ENCODE measurements at places on chromosomes 2 and 18.

GRCh38 chr2:108922141-108922915 lies 66.7 kb downstream of the EDAR start:
- no peak for DNase-seq

DNA sequence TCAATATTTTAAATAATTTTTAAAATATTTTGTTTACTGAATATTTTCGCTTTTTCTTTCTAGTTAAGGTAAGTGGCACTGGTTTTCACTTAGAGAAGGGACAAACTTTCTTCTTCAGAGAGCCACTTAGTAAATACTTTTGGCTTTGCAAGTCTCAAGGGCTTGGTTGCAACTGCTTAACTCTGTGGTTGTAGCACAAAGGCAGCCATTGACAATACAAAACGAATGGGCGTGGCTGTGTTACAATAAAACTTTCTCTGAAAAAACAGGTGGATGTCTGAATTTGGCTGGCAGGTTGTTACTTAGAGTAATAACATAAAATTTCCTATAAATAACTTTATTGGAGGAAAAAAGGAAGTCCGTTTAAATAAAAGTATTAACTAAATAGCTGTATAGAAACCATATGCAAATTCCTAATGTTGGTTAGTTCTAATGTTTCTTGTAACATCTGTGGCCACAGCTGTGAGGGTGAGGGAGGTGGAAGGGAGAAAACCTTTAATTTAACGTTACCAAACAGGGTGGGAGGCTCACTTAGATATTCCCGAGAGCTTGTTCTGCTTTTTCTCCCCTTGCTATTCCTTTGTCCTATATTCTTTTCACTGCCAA lies 62.4 kb upstream of the TNP1 start:
- no peak for DNase-seq

GRCh38 chr18:55522011-55522410 lies 66.0 kb downstream of the TCF4 start:
- no peak for DNase-seq

DNA sequence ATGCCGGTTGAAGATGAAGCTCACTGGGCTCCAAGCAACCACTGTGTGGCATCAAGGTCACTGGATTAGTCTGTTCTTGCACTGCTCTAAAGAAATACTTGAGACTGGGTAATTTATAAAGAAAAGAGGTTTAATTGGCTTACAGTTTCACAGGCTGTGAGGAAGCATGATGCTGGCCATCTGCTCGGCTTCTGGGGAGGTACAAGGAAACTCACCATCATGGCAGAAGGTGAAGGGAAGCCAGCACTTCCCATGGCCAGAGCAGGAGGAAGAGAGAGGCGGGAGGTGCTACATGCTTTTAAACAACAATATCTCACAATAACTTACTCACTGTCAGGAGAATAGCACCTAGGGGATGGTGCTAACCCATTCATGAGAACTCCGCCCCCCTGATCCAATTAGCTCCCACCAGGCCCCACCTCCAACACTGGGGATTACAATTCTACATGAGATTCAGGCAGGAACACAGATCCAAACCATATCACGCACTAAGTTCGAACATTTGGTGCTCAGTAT lies 109.7 kb upstream of the MGAT5 start:
- no peak for DNase-seq

- DNase-seq: no peak
Measured at GRCh38 chr18:54607213-54608027, 16.4 kb downstream of the DYNAP start.

GRCh38 chr2:62199392-62200125 lies 3.6 kb downstream of the B3GNT2 start:
- DNase-seq: no peak

DNA sequence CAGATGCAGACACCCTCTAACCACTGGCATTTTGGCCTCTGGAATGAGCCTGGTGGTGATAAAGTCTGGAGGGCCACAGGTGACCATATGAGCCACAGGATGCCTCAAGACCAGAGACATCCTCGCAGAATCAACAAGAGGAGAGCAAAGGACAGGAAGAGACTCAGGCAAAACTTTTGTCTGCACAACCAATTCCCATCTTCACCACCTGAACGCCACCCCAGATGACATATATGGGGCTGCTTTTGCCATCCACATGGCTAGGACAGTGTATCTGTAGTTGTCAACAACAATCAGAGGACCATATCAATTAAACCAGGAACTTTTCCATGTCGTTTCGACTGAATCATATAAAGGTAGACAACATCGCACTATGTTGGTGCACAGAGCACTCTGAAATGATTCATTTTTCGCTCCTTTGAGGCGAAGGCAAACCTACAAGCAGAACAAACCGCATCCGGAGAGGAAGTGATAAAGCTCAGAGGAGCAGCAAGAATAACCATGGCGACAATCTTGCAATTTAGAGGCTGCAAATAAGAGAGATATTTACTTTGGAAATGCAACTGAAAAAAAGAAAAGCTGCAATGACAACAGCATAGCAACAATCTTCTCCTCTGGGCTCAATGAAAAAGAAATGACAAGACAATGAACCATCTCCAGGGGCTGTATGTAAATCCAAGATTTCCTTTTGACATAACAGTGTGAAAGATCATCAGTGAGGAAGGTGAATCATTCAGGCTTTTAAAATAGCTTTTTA lies 204.5 kb downstream of the ARL4C start:
- DNase-seq: peak; percentile 61

DNA sequence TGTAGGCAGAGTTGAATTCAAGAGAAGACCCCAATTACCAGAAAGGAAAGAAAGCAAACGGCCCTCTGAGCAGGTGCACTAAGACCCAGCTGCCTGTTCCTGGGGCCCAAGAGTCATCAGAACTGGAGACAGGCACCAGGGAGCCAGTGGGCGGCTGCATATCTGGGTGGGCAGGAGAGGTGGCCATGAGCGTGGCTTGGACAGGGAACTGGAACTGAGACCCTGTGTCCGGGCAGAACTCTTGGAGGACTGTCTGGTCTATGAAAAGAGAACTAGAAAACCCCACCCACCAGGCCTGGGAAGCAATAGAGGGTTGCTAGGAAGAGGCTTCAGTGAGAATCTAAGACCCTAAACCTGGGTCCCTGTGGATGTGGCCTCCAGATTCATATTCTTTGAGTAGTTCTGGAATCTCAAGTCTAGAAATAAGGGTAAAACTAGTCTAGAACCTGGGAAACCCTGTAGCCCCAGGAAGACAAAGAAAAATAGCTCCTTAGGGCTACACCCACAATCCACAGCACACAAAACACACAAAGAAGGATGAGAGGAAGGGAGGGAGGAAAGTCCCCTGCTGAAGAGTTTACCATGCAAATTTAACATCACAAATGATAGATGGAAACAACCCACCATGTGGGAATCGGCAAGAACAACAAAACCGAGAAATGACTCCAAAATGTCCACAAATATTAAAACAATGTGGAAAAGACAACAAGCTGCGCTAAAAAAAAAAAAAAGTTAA lies 147.0 kb downstream of the HDAC4 start:
- DNase-seq: no peak

GRCh38 chr2:225091336-225091735 lies 49.1 kb upstream of the DOCK10 start:
- no peak for DNase-seq

DNA sequence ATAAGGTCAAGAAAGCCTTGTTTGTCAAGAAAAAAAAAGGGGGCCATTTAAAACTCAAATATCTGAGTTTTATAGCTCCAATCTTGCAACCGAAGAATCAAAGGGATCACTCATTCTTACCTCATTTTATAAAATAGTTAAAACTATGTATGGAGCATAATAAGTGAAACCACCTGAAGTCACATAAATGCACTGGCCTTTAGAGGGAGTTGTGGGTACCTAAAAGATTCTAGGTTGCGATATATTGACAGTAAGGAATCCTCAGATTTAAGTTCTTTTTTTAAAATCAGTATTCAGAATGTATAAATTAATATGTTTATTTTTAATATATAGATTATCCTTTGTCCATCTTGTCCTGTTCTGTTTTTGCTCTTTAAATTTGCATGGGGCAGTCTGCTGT lies 3.4 kb downstream of the ARHGAP28 start:
- no peak for DNase-seq

DNA sequence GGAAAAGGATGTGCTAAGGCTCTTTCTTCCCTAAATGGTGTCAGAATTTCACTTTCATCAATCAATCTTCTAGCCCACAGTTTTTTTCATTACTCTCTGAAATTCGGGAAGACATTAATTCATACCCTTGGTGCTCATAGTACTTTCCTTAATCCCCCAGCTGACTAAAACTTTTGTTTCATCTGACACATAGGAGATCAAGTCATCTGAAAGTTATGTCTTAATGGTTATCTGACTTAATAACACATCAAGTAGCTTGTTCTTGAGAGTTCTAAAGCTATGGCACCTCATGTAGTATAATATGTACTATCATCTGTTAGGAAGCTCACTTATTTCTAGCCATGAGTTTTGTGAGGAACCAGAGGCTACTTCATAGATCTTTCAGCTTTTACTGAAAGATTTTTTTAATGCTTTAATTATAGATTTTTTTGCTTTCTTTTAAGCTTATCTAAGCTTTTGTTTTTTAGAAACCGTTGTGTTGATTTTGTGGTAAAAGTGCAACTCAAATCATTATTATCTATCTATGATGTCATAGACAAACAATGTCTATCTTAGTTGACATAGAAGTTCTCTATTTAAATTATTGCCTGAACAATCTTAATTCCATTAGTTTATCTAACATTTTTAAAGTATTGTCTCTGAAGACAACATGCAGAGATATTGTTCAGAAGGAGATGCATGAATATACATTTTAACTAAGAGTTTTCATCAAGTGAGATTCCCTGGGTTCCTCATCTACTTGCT lies 93.6 kb upstream of the UBXN4 start:
- DNase-seq: no peak

GRCh38 chr2:29520001-29520400 lies 401.4 kb downstream of the ALK start:
- DNase-seq: no peak

GRCh38 chr18:45039376-45039775 lies 358.7 kb downstream of the SETBP1 start:
- DNase-seq: no peak

- no peak for DNase-seq
Measured at GRCh38 chr2:224869601-224870233, 153.6 kb upstream of the CCDC195 start.

DNA sequence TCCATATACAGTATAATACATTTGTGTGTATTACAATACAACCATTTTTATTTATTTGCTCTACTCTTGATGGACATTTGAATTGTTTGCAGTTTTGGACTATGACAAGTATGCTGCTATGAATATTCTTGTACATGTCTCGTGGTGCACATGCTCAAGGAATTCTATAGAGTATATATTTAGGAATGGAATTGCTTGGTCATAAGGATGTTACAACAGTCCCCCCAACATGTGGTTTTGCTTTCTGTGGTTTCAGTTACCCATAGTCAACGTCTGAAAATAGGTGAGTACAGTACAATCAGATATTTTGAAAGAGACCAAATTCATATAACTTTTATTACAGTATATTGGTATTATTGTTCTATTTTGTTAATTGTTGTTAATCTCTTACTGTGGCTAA lies 24.1 kb upstream of the PLEKHM3 start:
- no peak for DNase-seq

DNA sequence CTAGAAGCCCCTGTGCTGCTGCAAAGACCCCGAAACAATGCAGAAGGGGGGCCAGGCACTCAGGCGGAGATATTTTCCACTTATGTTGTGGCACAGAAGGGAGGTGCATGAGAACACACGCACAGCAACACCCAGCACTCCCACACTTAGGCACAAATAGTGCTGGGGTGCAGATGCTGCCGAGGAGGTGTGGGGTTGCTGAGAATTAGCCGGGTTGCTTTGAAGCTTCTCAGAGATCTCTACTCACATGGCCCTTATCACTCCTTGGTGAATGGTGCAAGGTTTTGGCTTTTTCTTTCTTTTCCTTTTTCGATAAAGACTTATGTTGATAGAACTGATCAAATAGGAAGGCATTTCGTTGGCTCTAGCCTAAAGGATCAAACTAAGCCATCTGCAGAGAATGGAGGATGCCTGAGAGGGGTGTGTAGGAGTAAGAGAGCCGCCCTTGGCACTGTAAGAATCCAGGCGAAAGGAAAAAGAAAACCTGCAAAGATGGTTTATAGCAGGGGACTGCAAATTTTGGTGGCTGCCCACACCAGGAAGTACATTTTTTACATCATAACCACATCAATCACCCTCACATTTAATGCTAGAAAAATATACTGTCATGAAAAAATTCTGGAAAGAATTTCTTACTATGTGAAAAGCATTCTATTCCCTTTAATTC lies 27.9 kb upstream of the FHL2 start:
- no peak for DNase-seq

DNA sequence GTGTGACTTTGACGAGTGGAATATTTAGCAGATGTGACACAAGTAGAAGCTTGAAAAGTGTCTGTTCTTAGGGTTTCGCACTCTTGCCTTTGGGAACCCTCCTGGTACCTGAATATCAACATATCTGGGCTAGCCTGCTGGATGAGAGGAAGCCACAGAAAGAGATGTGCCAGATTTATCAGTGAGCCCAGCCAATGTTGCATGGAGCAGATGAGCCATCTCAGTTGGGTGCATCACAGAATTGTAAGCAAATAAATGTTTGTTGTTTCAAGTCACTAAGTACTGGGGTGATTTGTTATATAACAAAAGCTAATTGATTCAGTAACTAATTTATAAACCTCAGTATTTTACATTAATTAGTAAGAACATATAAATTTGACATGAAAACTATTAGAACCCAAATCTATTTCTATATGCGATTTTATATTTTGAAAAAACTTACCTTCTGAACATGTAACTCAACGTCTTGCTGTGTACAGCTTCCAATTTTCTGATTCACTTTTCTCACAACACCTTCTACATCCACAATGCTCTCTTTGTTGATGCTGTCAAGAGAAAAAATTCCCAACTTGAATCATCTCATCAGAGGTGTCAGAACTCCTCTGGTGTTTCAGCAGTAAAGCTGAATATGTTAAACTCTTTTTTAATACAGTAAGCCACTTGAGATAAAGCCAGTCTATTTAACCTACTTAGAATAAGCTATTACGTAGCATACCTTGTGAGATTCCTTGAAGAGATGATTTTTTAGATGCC lies 42.3 kb downstream of the DARS1 start:
- DNase-seq: no peak

DNA sequence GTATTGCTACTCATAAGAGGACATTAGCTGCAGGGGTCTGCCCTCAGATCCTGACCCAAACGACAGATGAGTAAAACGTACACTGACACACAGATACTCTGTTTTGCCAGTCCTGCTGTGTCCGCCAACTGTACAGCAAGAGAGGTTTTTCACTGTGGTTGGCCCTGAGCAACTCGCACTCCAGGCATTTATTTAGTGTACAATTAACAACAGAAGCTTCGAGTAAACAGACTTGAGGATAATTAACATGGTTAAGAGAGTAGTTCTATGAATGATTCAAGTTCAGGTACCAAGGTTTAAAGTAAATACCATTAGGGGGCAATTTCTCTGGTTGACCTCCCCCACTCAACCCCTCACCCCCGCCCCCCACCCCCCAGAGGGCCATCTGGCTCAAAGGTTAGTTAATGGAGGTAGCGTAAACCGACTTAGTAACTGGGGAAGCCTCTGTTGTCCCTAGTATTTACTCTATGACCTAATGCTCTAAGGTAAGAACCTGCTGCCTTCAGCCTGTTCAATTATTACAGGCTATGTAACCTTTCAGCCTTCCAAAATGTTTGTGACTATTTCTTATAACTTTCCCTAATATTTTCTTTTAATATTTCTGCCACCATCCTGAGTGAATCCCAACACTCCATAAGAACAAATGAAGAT lies 103.9 kb upstream of the XIRP2 start:
- no peak for DNase-seq

- DNase-seq: no peak
Measured at GRCh38 chr2:169073963-169074751, 4.8 kb downstream of the DHRS9 start.

- no peak for DNase-seq
Measured at GRCh38 chr2:10036095-10036884, 7.1 kb upstream of the KLF11 start.
